ENCODE measurements at places on chromosomes 7 and 10.

DNA sequence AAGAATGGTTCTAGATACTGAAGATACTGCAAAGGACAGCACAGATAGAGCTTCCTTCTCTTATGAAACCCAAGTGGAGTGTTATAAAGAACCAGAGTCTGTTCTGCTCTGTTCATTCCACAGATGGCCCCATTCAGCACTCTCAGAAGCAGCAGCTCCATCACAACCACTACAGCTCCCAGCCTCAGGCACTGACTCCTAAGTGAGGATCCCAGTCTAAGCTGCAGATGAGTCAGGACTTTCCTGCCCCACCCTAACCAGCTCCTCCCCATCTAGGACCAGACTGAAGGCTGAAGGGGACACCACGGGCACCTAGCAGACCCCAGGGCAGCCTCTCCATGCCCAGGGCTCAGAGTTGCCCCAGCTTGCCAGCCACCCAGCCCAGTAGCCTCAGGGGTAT, 379.8 kb downstream of the GRID1 start:
- no peak for DNase-seq

DNA sequence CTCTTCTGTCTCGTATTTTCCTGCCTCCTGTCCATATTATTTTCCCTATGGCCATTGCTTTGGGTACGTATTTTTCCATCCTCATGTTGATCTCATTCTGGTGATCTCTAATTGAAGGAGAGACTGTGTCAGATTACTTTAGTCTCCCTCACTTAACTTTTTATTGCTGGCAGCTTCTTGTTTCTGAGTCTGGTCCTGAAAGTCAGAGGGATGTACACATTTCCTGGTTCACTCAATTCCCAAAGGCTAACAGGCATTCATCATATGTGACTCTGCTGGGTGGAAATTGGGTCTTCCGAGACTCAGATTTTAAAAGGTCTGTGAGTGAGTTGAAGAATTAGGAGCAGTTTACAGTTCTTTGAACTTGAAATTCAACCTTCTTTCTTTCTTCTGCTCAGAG, 10.9 kb downstream of the UMAD1 start:
- DNase-seq = no peak

DNA sequence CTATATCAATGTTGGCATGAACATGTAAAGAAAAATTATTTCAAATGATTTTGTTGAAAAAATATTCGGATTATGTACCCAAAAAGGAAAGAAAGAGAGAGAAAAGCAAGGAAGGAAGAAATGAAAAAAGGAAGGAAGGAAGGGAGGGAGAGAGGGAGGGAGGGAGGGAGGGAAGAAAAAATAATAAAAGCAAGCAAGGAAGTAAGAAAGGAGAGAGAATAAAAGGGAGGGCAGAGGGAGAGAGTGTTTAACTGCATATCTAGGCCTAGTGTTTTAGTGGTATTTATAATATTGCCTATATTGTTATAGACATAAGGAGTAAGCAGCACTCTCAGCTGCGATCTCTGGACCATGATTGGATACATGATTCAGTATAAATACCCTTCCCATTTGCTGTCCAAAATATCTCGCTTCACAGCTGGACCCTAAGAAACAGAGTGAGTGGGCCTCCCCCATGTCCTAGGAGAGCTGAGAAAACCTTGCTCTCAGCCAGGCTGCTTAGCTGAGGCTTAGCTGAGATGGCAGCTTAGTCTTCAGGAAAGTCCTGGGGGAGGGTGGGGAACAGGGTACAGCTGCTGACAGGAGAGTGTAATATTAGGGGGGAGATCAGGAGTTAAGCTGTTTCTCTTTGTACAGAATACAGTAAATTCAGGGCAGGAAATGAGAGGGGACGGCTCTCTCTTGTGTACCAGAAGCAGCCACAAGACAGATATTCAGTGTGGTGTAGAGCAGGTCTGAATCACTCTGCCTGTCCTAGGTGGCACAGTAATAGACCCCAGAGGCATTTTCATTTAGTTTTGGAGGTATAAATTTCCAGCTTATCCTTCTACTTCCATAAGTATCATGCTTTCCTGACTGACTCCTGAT, 66.8 kb upstream of the TARP start:
- DNase-seq = no peak

GRCh38 chr10:59562126-59562525, 147.5 kb downstream of the SLC16A9 start:
- no peak for DNase-seq

GRCh38 chr10:124648738-124649137, 95.4 kb downstream of the FAM53B start:
- DNase-seq = peak; percentile 96

GRCh38 chr7:4268040-4268965, 413.8 kb upstream of the FOXK1 start:
- DNase-seq = no peak

DNA sequence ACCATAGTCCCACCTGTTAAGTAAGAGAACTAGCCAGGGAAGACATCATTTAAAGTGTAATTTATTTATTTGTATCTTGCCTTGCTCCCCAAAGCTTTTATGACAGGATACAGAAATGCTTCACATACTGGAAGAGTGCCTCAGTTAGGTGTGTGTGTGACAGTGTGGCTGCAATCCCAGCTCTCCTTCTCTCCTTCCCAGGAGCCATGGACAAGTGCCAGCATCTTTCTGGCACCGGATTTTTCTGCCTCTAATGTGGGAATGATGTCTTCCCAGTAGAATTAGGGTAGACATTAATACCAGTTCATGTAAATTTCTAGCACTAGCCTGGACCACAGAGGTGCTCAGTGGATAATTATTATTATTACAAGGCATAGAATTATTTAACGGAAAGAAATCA, 30.3 kb upstream of the ATXN7L1 start:
- DNase-seq = no peak

- DNase-seq = no peak
These were observed 65.2 kb downstream of the PFKFB3 start for GRCh38 chr10:6267941-6268340.

- no peak for DNase-seq
These were observed 115.2 kb downstream of the EBF3 start for GRCh38 chr10:129848696-129849451.

GRCh38 chr10:59090817-59091622, 85.4 kb upstream of the PHYHIPL start:
- DNase-seq = no peak

DNA sequence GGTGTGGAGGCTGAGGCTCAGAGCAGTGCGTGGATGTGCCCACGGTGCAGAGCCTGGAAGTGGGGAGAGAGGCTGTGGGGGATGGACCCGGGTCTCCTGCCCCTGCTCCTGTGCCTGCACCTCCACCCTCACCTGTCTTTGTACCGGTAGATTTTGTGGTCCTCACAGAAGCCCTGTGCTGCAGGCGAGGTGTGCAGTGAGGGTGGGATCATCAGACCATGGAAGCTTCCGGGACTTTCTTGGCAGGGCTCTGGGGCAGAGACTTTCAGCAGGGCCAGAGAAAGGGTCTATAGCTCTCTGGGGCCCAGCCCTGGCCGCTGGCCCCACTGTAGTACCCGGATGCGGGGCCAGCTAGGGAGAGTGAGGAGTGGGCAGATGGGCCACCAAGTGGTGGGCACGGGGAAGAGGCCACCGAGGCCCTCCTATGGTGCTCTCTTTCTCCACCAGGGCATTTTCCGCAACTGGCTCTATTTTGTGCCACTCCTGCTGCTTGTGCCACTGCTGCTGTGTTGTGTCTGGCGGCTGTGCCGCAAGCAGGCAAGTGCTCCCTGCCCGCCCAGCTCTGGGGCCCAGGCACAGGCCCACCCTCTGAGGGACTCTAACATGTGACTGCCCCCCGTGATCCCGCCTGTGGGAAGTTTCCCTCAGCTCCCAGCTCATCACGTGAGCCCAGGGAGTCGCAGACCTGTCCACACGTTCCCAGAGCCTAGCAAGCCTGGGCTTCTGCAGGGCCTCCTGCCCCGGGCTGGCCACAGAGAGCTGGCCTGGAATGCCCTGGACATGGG, 22.1 kb downstream of the ANTXRL start:
- DNase-seq = no peak

DNA sequence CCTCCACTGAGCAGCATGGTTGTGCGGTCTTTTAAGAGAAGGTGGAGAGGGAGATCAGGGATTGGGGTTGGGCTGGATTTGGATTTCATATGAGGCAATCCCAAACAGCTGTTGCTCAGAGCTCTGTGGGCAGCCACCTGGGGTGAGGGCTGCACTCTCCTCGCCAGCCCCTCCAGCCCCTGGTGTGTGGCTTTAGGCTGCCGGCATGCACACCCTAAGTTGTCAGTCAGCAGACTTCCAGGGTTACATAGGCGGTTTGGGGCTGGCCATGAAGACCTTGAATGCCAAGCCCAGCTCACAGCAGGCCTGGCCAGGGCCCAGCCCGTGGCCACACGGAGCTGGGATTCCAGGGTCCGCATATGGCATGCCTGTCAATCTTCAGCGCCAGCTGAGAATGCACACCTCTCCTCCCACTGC, 54.8 kb downstream of the ZMIZ1 start:
- DNase-seq = no peak

DNA sequence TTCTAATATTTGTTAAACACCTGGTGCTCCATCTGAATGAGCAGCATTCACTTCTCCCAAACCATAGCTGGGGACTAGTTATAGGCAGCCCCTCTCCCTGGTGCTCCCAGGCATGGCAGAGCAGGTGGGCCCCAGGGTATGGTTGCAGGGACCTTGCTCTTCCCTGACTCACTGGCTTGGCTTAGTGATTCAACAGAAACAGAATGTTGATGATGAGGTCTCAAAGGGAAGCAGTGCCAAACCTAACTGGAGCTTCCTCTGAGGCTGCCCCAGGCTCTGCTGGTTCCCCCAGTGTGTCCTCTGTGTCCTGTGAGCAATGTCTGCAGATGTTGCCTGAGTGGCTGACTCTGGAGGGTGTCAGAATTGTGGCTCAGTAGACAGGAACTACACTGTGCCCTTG, 3.7 kb downstream of the GPR26 start:
- no peak for DNase-seq

- no peak for DNase-seq
These were observed 648.4 kb upstream of the LRRTM3 start for GRCh38 chr10:66277481-66277880.

DNA sequence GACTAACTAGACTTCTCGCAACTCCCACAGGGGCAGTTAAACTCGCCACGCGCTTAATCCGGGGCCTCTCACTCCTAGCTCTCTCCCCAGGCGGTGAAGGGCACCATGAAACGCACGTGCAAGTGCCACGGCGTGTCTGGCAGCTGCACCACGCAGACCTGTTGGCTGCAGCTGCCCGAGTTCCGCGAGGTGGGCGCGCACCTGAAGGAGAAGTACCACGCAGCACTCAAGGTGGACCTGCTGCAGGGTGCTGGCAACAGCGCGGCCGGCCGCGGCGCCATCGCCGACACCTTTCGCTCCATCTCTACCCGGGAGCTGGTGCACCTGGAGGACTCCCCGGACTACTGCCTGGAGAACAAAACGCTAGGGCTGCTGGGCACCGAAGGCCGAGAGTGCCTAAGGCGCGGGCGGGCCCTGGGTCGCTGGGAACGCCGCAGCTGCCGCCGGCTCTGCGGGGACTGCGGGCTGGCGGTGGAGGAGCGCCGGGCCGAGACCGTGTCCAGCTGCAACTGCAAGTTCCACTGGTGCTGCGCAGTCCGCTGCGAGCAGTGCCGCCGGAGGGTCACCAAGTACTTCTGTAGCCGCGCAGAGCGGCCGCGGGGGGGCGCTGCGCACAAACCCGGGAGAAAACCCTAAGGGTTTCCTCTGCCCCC, 19.5 kb downstream of the WNT8B start:
- peak; percentile 79 for DNase-seq

GRCh38 chr10:15494850-15495506, 123.9 kb upstream of the FAM171A1 start:
- no peak for DNase-seq

GRCh38 chr10:78184851-78185692, 151.4 kb downstream of the RPS24 start:
- no peak for DNase-seq

DNA sequence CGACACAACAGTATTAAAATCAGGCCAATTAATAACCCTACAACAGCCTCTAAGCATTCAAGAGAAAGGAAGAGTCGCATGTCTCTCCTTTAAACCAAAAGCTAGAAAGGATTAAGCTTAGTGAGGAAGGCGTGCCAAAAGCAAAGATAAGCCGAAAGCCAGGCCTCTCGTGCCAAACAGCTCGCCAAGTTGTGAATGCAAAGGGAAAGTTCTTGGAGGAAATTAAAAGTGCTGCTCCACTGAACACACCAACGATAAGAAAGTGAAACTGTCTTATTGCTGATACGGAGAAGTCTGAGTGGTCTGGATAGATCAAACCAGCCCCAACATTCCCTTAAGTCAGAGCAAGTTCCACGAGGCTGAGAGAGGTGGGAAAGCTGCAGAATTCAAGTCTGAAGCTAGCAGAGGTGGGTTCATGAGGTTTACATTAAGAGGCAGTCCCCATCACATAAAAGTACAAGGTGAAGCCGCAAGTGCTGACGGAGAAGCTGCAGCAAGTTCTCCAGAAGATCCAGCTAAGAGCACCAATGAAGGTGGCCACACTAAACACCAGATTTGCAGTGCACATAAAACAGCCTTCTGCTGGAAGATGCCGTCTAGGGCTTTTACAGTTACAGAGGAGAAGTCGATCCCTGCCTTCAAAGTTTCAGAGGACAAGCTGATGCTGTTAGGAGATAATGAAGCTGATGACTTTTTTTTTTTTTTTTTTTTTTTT, 194.8 kb downstream of the MAD1L1 start:
- peak; percentile 87 for DNase-seq

DNA sequence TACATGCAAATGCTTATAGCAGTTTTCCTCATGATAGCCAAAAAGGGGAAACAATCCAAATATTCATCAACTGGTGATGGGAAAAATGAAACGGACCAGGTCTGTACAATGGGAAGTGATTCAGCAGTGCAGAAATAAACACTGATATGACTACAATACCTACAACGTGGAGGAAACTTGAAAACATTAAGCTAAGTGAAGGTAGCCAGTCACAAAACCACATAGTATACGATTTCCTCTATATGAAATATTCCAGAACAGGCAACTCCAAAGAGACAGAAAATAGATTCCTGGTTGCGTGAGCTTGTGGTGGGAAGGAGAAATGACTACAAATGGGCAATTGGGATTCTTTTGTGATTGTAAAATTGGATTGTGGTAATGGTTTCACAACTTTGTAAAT, 263.1 kb upstream of the PITRM1 start:
- peak; percentile 75 for DNase-seq

GRCh38 chr10:4847561-4848355, 21.8 kb downstream of the AKR1E2 start:
- peak; percentile 81 for DNase-seq

DNA sequence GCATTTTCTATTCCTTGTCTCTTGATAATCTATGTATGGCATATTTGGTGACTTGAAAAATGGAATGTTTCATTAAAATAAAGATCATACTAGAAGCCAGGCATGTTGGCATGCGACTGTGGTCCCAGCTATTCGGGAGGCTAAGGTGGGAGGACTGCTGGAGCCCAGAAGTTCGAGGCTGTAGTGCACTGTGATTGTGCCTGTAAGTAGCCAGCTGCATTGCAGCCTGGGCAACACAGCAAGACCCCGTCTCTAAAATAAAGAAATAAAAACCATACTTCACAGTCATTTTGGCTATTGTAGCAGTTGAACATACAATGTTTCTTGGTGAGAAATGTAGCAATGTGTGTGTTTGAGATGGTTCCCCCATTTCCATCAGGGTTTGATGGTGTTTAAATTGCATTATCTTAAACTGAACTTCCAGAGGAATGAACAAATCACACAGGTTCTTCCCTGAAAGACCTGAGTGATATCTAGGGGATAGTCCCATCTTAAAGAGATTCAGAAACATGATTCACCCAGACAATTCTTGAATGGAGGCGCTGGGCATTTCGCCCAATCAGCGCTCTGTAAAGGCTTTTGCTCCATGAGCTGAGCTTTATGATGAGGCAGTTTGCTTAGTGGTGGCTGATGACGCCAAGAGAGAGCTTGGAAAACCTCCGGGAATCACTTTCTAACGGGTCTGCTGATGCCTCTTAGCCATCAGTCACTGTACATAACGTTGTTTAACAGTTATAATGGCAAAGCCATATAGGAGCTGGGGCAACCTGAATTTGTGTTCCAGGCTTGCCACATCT, 19.4 kb upstream of the BTBD16 start:
- no peak for DNase-seq

Data from fibroblast of villous mesenchyme (primary cell).